Fibroblast of skin of right quadriceps (primary cell): ENCODE measurements at places on chromosomes 16 and 17.
A peak's percentile ranks its signal among the peaks of the same experiment; 100 is the strongest.

DNA sequence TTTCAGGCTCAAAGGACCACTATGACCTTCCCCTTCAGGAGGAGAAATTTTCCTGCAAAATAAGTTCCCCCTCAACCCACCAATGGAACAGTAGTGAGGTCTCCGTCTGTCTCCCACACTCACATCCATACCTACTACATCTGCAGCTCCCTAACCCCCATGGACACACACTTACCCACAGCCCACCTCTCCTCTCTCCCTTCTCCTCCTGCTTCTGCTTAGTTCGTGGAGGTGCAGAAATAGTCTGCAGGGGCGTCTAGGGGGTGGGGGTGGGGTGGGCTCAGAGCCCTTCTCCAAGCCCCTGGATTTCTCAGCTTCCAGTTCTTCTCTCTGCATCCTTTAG is 8.9 kb downstream of the HOXB4 start:
- no peak for DNase-seq

GRCh38 chr17:50076591-50077235 is 18.4 kb upstream of the PDK2 start:
- no peak for DNase-seq

- peak; percentile 21 for DNase-seq
Measured at GRCh38 chr16:1532081-1532760, 1.2 kb upstream of the TMEM204 start.

DNA sequence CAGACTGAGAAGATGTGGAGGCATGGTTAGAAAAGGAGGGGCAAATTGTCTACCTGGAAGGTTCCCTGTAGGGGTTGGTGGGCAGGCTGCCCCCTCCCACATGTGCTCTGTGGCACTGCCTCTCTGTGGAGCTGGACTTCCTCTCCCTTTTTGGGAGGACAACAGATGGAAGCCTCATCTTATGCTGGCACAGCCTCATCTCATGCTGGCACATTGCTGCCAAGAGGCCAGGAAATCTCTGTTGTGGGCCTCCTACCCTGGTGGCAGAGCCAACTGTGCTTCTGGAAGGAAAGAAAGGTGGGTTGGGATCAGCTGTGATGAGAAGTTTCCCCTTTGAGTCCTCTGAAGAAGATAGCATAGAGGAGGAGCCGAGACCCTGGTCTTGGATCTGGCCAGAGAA is 19.7 kb upstream of the BRD7 start:
- no peak for DNase-seq

DNA sequence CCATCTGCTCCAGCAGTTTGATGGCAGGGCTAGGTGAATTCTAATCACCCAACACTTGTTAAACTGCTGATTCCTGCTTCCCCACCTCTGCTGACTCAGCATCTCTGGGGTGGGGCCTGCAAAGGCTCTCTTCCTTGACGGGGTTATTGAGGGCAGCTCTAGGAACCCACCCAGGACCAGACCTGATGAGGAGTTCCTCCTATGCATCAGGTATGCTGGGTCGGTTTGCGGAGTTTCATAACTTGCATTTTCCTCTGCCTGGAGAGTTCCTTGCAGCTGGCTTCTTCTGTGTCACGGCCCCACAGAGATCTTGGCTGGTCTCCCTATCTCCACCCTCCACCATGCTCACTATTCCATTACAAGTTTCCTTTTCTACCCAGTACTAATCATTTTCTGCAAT is 93.4 kb upstream of the CCL2 start:
- DNase-seq = no peak

DNA sequence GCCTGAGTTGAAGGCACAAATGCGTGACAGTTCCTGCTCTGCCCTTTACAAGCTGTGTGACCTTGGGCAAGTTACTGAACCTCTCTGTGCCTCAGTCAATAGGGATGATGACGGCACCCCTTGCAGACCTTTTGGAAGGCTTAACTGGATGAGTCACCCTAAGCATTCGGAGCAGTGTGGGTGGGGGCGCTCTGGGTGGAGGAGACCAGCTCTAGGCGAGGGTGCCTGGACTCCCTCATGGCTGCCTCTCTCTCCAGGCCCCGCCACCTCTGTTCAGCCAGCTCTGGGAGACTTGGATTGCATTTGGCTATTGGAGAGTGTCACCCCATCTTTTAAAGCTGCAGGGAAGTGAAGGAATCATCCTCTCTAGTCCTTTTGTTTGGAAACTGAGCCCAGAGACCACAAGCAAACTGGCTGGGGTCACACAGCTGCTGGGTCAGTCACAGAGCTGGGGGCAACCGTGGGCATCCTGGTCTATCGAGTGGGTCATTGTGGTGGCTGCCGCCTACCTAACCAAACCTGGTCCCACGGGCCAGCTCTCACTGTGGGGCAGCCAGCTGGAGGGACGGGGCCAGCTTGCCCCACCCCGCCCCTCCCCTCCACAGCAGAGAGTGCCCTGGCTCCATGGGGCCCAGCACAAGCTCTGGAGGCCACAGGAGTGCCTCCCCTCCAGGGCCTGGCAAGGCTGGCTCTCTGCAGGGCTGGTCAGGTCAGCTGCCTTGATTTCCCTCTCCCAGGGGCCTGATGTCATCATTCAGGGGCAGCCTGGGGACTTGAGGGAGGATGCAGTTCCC is 20.2 kb upstream of the GSE1 start:
- peak; percentile 49 for DNase-seq

- DNase-seq = no peak
Measured at GRCh38 chr16:20948444-20948843, 47.9 kb downstream of the LYRM1 start.

- no peak for DNase-seq
Measured at GRCh38 chr17:73895157-73895556, 250.9 kb upstream of the SDK2 start.

DNA sequence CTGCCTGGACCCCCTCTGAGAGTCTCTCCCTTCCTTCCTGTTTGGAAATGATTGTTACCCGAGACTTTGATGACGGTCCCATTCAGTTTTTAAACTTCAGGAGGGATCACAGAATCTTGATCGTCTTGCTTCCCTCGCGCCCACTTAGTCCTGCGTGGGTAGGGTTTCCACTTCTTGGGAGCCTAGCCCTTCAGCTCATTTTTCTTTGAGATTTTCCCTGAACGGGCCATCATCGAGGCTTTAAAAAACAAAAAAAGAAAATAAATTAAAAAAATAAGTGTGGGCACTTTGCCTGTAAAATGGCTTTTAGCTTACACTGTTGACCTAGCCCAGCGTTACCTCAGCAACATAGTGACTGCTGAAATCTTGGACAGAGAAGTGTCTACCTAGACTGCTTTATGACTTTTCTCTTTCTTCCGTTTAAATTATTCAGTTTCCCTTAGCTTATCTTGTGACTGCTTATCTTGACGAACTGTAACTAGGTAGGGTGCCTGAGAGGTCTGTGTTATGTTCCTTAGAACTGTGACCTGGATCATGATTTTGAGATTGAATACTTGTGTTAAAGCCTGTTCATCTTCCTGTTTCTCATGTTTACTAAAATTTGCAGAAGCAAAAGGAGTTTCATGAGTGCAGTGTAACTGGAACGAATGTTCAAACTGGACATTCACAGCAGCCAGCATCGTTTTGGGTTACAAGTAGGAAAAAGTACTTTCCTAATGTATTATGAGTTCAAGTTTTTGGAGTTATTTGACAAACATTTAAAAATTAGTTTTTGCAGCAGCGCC is 874 bp downstream of the WWP2 start:
- DNase-seq = no peak

GRCh38 chr16:11076259-11077018 is 132.1 kb downstream of the CLEC16A start:
- DNase-seq = no peak
